ENCODE measurements at places on chromosomes 7 and 10.

- DNase-seq: peak; percentile 69
Observed at GRCh38 chr7:131071786-131072504, 255.7 kb upstream of the MKLN1 start.

- DNase-seq: no peak
Observed at GRCh38 chr10:69397972-69398371, 18.7 kb downstream of the TACR2 start.

DNA sequence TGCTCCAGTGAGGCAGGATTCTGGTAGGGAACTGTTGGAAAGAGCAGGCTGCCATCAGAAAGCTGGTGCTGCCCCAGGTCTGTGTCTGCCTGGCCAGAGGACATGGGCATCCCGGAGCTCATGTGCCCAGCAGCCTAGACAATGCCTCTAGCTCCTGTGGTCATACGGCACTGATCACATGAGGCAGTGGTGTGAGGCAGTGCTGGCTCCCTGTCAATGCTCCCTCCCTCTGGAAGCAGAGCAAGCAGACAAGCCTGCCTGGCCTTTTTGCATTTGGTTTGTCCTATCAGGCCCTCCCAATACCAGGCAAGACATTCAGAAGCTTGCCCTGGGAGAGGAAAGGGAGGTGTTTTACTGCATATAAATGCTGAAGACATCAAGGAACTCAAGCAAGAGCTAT, 19.5 kb upstream of the MMP21 start:
- no peak for DNase-seq

DNA sequence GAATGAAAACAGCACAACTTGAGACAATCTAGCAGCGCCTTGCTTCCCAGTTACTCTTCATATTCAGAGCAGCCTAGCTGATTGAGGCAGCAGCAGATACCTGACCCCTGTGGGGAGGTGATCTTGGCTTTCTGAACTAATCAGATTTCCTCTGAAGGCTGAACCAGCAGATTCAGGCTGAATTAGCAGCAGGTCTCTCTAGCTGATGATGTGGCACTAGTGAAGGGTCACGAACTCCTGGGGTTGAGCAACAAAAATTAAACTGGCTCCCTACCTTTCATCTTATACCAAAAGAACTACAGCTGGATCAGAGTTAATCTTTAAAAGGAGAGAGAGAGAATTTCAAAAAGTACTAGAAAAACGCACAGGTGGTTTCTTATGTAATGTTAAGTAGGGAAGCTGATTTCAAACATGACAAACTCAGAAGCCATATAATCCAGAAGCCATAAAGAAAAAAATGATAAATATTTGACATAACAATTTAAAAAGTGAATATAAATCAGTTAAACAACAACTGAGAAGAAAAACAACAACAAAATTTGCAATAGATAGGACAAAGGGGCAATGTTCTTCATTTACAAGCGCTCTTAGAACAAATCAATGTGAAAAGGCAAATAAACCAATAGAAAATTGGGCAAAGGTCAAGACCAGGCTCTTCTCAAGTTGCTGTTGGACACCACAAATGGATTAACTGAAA, 13.5 kb downstream of the SLC25A13 start:
- DNase-seq: no peak

DNA sequence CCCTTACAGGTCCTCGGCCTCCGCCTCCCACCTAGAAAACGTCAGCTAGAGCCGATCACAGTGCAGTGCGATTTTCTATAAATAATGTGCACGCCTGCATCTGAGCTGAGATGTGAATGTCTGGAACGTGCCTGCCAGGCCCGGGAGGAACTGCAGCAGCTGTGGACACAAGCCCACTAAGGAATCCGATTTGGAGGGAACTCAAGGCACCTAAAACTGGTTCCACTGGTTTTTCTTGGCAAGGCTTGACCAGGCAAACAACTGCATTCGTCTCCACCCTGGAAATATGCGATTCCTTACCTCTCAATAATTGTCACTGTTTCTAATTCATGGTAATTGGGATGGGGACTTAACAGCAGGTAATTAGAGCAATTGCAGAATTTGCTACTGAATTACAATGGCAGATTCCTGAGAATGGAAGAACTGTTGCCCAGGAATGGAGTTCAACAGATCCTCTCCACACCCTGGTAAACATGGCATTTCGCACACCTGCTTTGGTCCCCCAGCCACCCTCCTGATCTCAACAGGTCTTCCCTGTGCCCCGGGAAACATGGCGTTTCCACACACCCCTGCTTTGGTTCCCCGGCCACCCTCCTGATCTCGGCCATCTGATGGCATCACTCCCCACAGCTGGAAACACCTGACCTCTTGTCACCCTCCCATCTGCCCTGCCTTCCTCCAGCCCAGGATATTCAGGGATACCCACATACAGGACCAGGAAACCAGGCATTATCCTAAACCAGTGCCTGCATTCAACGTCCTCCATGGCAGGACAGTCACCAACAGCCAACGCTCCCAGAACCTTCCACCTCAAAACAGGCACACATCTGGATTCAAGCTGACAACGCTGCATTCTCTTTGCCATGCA, 76.0 kb downstream of the DIP2C start:
- no peak for DNase-seq

DNA sequence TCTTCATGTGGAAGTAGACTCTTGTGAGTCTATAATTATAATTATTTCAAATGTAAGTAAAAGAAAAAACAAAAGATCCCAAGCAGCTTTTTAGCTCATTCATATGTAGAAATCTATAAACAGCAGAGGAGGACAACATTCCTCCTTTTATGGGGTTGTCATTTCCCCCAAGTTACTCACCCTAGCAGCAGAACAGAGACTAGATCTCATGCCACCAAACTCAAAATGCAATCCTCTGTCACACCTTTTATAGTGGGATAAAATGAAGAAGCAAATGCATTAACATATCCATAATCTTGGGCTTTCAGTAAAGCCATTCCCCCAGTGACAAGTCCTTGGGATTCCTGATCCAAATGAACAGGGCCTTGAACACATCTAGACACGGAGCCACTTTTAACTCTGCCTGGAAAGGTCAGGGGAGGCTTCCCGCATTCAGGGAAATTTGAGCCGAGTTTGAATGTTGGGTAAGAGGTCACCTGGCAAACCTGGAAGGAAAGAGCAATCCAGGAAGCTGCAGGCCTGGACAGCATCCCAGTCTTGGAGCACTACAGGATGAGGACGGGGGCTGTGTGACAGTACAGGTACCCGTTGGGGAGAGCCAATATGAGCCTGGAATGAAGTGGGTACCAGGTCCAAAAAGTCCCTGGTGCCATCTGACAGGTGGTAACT, 76.4 kb downstream of the DOCK4 start:
- no peak for DNase-seq

- DNase-seq: peak; percentile 85
Observed at GRCh38 chr10:69337296-69338132, 59.2 kb downstream of the HK1 start.

DNA sequence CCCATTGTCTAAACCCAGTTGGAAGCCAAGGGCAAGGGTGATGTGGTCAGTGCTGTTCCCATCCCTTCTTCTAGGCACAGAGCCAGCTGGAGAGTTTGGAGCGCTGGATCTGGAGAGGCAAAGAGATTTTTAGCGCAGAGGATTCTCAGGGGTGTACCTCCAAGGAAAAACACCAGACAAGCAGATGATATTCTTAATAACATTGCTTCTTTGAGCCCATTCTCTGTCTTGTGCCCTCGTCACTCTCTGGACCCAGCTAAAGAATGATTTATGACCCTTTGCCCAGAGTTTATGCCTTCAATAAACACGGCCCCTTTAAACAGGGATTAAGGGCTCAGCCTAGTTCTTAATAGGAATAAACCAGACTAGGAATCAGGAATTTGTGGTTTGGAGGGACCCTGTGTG, 4.7 kb upstream of the HIP1 start:
- no peak for DNase-seq

DNA sequence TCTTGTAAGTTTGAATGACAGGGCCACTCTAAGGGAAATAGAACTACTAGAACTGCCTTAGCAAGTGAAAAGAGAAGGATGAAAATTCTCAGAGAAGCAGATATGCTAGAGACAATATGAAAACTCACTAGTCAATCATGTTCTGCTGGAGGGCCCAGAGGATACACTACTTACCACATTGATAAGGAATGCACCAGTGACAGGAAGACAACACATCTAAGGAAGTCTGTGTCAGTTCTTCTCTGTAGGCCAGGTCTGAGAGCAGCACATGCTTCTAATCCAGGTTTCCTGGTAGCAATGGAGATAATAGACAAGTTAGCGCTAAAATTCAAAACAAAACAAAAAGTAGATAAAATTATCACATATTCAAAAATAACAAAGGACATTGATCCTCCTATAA, 235.2 kb upstream of the AKR1E2 start:
- no peak for DNase-seq

- DNase-seq: no peak
Observed at GRCh38 chr7:70680743-70681468, 451.0 kb upstream of the GALNT17 start.

DNA sequence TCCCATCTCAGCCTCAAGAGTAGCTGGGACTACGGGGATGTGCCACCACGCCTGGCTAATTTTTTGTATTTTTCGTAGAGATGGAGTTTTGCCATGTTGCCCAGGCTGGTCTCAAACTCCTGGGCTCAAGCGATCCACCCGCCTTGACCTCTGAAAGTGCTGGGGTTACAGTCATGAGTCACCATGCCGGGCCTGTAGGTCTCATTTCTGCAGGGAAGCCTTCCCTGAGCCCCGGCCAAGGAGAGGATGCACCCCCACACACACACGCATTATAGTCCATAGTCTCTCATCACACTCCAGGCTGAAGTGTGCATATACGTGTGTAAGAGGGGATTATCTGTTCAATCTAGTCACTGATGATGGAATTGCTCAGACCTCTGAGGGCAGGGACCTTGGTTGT, 29.3 kb downstream of the KCNMA1 start:
- no peak for DNase-seq

DNA sequence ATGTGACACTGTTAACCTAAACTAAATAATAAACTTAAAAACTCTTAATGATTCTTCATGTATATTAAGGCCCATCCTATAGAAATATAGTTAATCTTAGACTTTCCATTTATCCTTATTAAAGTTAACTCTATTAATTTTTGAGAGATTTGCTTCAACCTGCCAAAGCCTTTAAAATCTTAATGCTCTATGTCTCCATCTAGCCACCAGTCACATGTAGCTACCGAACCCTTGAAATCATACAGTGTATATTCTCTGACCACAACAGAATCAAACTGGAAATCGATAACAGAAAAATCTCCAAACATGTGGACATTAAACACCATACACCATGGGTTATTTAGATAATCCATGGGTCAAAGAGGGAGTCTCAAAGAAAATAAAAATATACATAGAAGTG, 51.9 kb downstream of the ASZ1 start:
- DNase-seq: no peak

DNA sequence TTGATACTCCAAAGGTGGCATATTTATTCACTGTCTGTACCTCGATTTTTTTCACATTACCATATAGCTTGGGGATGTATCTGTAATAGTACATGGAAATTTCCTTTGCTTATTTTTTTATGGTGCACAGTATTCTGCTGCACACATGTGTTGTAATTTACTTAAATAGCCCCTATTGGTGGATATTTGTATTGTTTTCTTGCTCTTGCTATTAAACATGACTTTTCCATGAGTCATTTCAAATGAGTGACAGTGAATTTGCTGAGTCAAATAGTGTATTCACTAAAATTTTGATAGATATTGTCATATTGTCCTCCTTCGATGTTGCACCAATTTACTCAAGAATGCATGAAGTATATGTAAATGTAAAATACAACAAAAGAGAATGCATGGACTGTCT, 122.7 kb upstream of the STEAP4 start:
- no peak for DNase-seq

- peak; percentile 45 for DNase-seq
Observed at GRCh38 chr7:69906283-69906995, 308.2 kb downstream of the AUTS2 start.

- no peak for DNase-seq
Observed at GRCh38 chr7:137160236-137160635, 183.3 kb downstream of the PTN start.

- DNase-seq: no peak
Observed at GRCh38 chr7:76369018-76369417, 10.2 kb upstream of the YWHAG start.

DNA sequence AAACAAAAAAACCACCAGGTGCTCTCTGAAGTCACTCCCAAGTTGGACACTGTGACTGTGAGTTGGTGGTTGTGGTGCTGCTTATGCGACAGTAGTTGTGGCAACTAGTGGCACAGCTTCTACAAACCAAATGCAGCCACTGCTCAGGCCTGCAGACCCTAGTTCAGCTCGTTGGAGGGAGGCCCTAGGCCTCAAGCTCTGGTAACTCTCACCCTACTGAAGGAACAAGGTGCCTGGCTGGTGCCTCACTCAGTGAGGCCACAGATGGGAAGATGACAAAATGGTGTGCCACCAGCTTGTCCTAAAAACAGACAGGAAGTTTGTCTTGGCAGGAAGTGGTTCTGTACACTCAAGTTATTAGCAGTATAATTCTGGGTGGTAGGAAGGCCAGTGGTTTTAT, 45.3 kb upstream of the RAPGEF5 start:
- no peak for DNase-seq

GRCh38 chr10:91887272-91888076, 21.8 kb downstream of the FGFBP3 start:
- DNase-seq: peak; percentile 44

- DNase-seq: peak; percentile 44
Observed at GRCh38 chr10:13709931-13710650, 123.3 kb downstream of the PRPF18 start.

DNA sequence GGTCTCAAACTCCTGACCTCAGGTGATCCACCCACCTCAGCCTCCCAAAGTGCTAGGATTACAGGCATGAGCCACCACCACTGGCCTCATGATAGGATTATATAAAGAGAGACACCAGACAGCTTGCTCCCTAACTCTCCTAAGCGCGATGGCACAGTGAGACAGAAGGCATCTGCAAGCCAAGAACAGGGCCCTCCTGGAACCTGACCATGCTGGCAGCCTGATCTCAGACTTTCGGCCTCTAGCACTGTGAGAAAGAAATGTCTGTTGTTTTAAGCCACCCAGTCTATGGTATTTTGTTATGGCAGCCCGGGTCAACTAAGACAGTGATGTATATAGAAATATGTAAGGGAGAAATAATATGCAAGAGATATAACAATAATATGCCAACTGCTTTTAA, 51.2 kb downstream of the SRPK2 start:
- DNase-seq: no peak

DNA sequence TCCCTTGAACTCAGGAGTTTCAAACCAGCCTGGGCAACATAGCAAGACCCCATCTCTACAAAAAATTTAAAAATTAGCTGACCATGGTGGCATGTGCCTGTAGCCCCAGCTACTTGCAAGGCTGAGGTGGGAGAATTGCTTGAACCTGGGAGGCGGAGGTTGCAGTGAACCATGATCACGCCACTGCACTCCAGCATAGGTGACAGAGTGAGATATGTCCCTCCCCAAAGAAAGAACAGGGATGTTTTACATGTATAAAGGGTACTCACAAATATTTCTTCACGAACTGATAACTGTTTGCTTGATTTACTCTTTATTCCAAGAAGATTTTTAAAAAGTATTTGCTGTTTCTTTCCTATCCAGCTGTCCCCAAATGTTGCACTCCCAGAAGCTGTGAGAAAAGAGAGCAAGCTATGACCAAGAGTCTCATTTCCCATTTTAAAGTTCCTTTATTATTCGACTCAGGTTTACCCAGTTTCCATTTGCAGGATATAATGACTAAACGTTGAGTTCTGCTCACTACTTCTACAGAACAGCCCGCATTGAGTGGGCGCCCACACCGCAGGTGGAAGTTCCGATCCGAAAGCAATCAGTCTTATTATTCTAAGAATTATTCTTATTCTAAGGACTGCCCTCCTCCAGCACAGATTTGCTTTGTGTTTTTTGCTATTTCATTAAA, 90.7 kb downstream of the APBB1IP start:
- DNase-seq: no peak

All from fibroblast of skin of right biceps (primary cell).